ENCODE measurements at places on chromosomes 13 and 19.

GRCh38 chr19:40283414-40284250 lies 1.5 kb downstream of the AKT2 start:
- DNase-seq = no peak

DNA sequence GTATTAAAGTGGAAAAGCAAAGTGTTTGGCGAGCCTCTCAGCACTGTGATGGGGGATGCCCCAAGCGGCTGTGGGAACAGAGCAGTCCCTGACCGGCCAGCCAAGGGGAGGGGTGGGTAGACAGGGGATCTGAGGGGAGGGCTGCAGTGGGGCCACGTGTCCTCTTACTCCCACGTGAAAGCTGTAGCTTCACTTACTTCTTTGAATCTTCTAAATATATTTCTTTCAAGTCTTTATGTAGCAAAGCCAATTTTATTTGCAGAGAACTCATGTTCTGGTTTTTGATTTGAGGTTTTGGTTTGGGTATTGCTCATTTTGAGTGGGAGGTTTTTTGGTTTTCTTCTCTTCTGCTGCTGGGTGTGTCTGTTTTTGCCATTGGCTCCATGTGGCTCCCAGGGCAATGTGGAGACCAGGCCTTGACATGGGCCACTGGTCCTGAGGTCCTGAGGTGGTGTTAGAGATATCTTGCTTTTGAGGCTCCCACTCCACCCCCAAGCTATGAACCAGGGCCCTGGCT lies 17.7 kb upstream of the OVOL3 start:
- no peak for DNase-seq

- no peak for DNase-seq
Measured at GRCh38 chr19:32687681-32688080, 3.9 kb upstream of the NUDT19 start.

GRCh38 chr13:59527500-59527899 lies 636.2 kb downstream of the DIAPH3 start:
- DNase-seq = no peak

DNA sequence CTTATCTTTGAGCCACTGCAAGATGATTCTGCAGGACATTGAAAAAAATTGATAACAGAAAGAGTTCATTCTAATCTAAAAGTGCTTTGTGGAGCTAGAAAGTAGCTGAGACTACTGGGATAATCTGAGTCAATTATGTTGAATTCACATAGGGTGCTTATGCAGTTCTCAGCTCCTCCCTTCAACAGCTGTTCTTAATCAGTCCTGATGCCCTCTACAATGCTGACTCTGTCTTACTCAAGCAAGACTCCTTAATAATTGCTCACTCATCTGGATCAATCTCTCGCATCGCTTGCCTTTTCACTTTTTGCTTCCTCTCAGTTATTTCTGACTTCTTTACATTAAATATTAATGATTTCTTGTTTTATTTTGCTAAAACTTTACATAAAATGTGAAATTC lies 182.1 kb downstream of the PCDH17 start:
- no peak for DNase-seq

GRCh38 chr13:32261567-32261966 lies 53.6 kb downstream of the ZAR1L start:
- DNase-seq = no peak

DNA sequence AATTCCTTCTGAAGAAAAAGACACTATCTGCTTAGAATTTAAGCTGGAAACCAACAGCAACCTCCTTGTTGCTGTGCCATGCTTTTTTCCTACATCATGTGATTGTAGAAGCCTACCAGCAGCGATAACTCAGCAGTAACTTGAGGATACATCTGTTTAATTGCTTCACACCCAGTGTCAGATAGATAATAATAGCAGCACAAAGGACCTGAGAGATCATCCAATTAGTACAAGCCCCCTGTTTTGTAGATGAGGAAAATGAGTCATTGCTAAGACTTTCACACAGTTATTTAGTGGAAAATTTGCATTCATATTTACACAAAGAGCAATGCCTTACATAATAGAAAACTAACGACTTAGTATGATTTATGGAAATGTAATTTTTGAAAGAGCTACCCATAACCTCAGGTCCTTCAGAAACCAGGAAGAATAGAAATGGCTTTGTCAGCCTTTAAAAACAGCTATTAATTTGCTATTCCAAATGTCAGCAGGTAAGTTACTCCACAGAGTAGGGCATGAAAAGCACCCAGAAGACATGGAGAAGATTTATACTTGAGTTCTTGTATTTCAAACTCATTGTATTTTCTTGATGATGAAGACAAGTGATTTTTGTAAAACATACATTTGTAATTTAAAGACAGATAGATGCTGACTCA lies 93.7 kb upstream of the SGCG start:
- no peak for DNase-seq

GRCh38 chr19:46772170-46773017 lies 16.0 kb downstream of the SLC1A5 start:
- no peak for DNase-seq

DNA sequence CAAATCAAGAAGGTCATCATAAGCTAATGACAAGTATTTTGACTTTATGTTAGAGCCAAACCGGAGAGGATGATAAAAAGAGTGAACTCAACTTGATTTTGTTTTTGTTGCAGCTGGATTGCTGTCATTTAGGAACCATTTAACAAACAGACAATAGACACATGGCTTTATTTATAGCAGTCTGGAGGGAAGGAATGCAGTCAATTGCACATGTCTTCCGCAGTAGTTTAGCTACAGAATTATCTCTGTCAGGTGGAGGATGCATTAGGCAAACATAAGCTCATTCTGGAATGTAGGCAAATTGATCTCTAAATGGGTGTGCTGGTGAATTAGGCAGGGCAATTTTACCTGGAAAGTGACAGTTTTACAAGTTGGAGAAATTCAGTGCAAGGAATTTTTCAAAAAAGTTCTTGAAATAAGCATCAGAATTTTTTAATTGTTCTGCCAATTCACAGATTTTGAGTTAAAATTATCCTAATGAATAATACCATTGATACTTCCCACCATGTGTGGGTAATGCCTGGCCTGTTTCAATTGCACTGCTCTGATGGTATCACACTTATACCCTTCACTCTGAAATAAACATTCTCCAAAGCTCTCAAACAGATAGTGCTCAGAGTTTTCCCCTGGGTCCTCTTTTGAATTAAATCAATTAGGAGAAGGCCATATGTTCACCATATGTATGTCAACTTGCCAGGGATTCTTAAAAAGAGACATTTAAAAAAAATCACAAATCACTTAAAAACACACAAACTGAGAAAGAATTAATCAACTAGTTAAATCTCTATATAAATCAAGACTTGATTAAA lies 318.3 kb downstream of the NDFIP2 start:
- DNase-seq = no peak

- no peak for DNase-seq
Measured at GRCh38 chr13:21014139-21014501, 47.3 kb downstream of the LATS2 start.

GRCh38 chr13:110388108-110388943 lies 81.2 kb downstream of the COL4A2 start:
- DNase-seq = no peak

DNA sequence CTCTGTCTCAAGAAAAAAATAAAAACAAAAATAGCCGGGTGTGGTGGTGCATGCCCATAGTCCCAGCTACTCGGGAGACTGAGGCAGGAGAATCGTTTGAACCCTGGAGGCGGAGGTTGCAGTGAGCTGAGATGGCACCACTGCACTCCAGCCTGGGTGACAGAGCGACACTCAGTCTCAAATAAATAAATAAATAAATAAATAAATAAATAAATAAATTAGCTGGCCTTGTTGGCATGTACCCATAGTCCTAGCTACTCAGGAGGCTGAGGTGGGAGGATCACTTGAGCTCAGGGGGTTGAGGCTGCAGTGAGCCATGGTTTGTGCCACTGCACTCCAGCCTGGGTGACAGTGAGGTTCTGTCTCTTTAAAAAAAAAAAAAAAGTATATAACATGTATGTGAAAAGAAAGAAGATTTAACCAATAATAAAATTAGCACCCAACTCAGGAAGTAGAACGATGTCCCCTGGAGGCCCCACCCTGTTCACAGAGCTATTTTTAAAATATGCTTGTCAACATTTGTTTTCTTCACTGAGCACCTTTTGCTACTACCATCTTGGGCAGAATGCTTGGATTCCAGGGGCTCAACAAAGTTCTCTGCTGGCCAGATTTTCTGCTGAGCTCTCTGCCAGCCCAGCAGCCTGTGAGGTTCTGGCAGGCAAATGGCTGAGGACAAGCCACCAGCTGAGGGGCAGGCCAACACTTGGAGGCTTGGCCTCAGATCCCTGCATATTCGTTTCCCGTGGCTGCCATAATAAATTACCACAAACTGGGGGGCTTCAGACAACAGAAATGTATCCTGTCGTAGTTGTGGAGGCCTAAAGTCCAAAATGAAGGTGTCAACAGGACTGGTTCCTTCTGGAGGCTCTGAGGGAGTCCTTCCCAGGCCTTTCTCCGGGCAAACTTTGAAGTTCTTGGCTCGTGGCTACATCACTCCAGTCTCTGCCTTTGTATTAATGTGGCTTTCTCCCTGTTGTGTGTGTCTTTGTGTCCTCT lies 5.2 kb downstream of the SLC25A42 start:
- DNase-seq = no peak

- no peak for DNase-seq
Measured at GRCh38 chr13:105135852-105136615, 1399.4 kb downstream of the EFNB2 start.

DNA sequence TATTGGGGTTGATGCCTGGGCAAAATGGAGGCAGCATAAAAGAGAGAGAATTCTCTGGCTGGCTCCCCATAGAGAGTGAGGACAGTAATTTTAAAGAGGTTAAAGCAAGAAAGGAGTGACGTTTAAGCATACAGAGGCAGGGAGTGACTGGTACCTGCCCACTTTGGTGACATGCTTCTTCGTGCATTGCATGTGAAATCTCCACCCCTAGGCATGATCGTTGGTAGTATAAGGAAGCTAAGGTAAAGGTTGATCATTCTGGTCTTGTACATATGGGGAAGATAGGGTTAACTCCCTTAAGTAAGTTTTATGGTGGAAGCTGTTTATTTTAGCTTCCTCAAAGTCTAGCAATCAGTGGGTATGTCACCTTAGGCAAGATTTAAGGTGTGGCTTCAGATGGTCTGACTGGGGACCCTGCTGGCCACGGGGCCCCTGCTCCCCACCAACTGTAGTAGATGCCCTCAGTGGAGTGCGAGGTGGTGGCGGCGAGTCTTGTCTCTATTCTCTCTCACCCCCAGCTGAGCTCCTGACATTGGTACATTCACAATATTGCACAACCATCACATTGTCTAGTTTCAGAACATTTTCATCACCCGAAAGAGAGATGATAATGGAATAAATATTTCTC lies 797.5 kb upstream of the SPRY2 start:
- DNase-seq = no peak

DNA sequence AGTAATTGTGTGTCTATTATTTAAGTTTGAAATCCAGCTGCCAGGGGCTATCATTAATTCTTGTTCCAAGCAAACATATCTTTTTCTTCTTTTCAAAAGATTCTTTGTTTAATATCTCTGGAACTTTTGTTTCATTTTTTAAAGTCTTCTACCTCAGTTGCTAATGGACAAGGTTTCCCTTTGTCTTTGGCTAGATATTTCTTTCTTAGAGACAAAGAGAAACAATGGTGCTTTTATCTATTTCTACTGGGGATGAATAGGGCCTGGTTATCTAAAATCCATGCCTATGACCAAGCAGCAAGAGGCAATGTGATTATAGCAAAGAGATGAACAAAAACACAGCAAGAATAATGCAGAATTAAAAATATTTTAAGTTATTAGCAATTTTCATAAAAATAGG lies 661.3 kb upstream of the KLF12 start:
- DNase-seq = no peak

- DNase-seq = no peak
Measured at GRCh38 chr13:44273991-44274770, 99.4 kb upstream of the SERP2 start.

- DNase-seq = peak; percentile 31
Measured at GRCh38 chr19:46678110-46678732, 17.2 kb upstream of the DACT3 start.

- DNase-seq = peak; percentile 14
Measured at GRCh38 chr19:35144600-35145436, 1.8 kb downstream of the FXYD7 start.

- no peak for DNase-seq
Measured at GRCh38 chr13:94947392-94947791, 235.0 kb upstream of the SOX21 start.

- peak; percentile 10 for DNase-seq
Measured at GRCh38 chr13:103788061-103788652, 721.9 kb upstream of the SLC10A2 start.

DNA sequence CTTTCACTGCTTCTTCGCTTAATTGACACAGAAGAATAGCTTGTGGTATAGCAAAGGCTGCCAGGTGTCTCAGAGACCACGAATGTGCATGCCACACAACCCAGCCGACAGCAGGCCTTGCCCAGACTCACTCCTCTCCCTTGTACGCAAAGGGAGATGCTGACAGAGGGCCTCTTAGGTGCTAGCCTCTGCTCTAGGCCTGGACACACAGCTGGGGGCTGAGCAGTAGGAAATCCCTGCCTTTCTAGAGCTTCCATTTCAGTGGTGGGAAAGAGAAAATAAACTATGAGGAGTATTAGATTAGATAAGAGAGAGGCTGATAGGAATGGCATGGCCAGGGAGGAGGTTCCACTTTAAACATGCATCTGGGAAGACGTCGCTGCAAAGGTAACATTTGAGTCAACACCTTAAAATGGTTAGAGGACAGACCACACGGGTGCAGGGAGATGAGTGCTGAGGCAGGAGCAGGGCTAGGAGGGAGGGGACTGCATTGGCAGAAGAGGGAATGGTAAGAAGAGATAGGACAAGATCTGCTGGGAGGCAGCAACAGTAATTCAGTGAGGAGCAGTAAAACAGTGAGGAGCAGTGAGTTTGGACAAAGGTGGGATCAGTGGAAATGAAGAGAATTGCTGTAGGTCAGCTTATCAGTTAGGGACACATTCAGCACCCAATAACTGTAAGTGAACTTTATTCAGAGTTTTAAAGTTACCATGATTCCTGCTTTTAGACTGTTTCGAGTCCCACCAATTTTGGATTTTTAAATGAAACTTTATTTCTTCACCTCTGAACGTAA lies 100.0 kb downstream of the RNF17 start:
- DNase-seq = no peak

DNA sequence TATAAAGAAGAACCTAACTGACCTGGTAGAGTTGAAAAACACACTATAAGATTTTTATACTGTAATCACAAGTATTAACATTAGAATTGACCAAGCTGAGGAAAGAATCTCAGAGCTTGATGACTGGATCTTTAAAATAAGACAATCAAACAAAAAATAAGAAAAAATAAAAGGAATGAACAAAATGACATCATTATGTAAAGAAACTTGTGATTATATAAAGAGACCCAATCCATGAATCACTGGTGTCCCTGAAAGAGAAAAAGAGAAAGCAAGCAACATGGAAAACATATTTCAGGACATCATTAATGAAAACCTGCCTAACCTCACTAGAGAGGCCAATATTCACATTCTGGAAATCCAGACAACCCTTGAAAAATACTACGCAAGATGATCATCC lies 822.5 kb upstream of the SLITRK5 start:
- no peak for DNase-seq

DNA sequence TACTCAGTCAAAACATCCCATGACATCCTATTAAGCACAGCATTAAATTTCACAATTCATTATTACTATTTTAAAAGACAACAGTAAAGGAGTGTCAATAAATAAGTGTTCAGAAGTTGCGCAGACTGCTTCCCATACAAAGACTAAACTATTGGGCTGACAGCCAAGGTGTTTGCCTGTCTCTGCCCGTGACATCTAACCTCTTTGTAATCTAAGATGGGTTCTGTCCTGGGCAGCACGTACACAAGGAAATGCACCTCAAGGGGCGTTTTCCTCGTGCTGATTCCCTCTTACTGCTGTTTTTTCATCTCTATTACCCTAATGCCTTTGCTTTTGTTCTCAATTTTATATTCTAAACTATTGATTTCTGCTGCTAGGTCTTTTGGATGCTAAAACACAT lies 216.3 kb downstream of the NHLRC3 start:
- no peak for DNase-seq

Measured in endothelial cell (in vitro differentiated cells).